Stimulated activated CD8-positive, alpha-beta memory T cell treated with anti-CD3 and anti-CD28 coated beads, Interleukin-7, amount 100 ng/mL, for 1 hour (primary cell): ENCODE measurements at places on chromosomes 1 and 21.

DNA sequence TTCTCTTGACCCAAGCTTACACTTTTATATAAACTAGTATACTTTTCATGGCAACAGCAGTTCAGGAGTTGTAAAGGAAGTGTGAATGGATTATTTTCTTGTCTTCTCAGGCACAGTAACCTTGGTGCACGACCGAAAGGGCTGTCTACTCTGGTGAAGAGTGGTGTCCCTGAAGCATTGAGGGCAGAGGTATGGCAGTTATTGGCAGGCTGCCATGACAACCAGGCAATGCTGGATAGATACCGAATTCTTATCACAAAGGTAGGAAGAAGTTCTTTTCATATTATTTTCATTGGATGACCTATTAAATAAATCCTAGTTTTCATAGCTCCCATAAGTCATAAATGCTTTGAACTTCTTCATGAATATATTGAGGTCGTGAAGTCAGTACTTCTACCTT, 53.9 kb upstream of the GPR52 start:
- no peak for DNase-seq

GRCh38 chr21:25963181-25963580, 207.4 kb downstream of the APP start:
- DNase-seq, result no peak

GRCh38 chr1:159961636-159962035, 7.6 kb upstream of the SLAMF9 start:
- DNase-seq, result no peak

DNA sequence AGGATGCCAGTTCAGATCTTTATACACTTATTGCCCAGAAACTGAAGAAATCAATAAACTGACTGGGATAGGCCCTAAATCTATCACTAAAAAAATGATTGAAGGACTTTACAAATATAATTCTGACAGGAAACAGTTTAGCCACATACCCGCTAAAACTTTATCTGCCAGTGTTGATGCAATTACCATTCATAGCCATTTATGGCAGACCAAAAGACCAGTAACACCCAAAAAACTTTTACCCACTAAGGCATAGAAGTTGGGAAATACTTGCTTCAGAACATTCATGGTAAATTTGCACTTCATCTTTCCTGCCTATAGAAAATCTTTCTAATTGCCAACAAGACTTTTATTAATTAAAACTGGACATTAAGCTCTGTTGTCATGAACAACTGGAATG, 15.0 kb upstream of the GPR25 start:
- DNase-seq, result no peak

DNA sequence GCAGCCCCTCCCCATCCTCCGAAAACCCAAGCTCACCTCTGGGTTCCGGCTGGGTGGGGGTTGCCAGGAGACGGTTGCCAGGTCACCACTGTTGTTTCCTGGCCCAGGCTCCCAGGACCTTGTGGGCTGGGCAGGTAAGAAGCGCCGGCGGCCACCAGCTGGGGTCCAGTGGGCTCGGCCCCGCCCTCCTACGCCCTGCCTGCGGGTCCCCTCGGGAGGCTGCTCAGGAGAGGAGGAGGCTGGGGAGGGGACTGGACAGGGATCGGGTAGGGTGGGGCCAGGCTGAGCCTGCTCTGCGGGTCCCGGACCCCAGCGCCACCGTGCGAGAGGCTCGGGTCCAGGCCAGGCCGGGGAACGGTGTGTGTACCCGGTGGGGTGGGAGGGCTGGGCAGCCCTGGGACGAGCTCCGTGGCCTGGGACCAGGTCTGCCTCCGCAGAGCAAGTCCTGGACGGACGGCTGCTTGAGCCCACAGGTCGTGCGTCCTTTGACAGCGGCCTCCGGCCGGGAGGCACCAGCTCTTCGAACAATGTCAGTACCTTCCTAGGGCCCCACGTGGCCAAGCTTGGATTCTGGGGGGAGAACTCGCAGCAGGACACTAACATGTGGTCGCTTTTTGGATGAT, at the start of gene TTLL10:
Gene TTLL10 (plus strand): TSS at position 88 of the 623 bp plus-strand sequence. CDS start 5,336 bp downstream, outside the sequence.
- DNase-seq, result peak; percentile 17

- no peak for DNase-seq
Observed at GRCh38 chr1:169601096-169601881, 15.0 kb upstream of the F5 start.

DNA sequence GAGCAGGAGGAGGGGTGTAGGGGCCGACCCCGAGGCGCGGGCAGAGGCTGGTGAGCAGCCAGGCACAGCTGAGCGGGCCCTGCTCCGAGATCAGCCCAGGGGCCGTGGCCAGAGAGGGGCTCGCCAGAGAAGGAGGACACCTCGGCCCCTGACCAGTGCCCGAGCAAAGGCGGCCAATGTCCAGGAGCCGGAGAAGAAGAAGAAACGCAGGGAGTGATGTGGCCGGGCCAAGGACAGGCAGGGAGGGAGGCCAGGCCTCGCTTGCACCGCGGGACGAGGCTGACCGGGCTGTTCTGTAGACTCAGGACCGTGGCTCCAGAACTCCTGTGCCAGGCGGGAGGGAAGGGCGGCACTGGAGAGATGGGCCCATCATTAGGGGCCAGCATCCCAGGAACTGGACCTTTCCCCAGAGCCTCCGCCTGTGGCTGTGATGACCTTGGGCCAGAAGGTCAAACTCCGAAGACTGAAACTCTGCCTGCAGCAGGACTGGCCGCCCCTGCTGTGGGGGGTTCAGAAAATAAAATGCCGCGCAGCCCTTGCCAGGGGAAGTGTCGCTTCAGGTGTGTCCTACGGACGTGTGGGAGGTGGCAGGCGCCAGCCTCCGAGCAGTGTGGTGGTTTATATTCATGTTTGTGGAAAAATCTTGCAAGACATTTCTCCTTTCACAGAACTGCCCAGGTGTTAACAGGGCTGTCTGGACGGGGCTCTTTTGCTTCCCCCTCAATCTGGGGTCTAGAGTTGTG, 14.4 kb downstream of the RRP1 start:
- no peak for DNase-seq

- no peak for DNase-seq
Observed at GRCh38 chr1:156676114-156676819, 940 bp downstream of the NES start.

- no peak for DNase-seq
Observed at GRCh38 chr1:107692580-107693345, 272.2 kb downstream of the VAV3 start.

DNA sequence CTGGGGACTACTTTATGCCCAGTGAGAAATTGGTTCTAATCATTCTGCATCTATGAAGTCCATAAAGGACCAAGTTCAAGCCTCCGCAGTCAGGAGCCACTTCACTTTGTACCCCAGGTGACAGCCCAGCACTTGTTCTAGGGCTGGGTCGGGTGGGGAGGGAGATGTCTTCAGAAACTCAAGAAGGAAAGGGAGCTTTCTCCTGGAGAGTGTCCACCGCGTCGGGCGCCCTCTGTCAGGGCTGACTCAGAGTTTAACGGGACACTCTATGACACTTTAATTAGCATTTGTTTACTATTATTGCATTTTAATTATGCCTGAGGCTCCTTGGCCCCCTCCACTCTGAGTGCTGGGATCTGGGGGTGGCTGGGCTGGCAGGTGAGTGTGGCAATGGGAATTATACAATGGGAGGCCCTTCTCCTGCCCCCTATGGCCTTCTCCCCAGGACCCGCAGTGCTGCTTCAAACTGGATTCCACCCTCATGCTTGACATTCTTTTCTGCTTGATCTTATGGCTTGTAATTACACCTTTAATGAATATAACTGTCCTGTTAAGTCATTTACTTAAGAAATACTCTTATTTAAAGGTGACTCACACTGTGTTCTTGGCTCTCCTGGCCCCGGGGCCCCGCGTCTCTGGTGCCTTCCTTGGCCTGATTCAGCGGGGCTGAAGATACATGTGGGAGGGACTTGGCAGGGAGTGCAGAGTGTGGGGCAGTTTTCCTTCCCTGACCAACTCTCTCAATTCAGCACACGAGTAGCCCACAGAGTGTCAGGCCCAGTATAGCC, 136.6 kb downstream of the PLXNA2 start:
- DNase-seq, result no peak

GRCh38 chr1:103353391-103353790, 172.1 kb upstream of the RNPC3 start:
- no peak for DNase-seq

- no peak for DNase-seq
Observed at GRCh38 chr21:15517394-15517793, 212.4 kb upstream of the USP25 start.

DNA sequence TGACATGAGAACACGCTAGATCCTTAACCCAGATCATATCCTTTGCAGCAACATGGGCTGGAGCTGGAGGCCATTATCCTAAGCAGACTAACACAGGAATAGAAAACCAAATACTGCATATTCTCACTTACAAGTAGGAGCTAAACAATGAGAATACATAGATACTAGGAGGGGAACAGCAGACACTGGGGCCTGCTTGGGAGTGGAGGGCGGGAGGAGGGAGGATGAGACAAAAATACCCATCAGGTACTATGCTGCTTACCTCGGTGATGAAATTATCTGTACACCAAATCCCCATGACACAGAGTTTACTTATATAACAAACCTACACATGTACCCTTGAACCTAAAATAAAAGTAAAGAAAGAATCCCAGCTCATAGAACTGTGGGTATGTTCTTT, 1.2 kb upstream of the MOB3C start:
- DNase-seq, result no peak

- DNase-seq, result no peak
Observed at GRCh38 chr1:71045463-71046028, 2.1 kb downstream of the PTGER3 start.

DNA sequence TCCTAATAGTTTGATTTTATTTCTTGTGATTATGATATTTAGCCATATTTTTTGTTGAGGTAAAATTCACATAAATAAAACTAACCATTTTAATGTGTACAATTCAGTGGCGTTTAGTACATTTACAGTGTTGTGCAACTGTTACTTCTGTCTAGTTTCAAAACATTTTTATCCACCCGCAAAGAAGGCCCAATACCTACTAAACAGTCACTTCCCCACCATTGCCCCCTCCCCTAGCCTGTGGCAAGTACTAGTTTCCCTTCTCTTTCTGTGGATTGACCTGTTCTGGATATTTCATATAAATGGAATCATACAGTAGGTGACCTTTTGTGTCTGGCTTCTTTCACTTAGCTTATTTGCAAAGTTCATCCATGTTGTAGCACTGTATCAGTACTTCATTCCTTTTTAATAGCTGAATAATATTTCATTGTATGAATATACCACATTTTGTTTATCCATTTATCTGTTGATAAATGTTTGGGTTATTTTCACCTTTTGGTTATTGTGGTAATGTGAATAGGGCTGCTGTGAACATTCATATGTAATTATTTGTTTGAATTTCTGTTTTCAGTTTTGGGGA, 4.1 kb downstream of the FLVCR1 start:
- DNase-seq, result no peak

DNA sequence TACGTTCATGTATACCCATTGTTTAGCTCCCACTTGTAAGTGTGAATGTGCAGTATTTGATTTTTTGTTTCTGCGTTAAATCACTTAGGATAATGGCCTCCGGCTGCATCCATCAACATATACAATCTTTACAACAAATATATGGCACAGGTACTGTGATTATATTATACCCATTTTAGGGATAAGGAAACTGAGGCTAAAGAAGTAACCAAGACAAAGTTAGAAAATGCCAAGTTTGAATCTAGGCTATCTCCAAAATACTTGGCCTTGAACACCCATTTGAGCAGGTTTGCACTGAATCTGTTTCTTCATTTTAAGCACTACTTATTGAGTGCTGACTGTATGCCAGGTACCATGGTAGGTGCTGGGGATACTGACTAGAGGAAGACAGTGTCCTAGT, 149.6 kb downstream of the PBX1 start:
- no peak for DNase-seq

GRCh38 chr1:155990005-155990739, 11.8 kb upstream of the ARHGEF2 start:
- DNase-seq, result no peak
